ENCODE measurements at places on chromosomes 1 and 21.

GRCh38 chr1:37274486-37274885 lies 199.9 kb upstream of the ZC3H12A start:
- no peak for DNase-seq

GRCh38 chr1:181488866-181489265 lies 5.5 kb downstream of the CACNA1E start:
- DNase-seq: no peak

DNA sequence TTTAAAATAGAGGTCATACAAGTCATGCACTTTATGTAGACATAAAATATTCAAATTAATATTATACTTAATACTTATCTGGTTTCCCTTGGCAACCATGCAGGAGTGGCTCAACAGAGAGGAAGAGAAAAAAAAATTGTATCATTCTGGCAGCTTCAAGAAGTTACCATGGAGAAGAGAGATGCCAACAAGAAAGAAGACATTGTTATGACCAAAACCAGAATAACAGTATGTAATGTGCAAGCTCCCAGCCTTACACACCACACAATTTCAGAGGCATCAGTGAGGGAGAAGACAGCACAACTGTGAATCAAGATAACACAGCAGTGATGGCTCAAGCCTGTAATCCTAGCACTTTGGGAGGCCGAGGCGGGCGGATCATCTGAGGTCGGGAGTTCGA lies 49.1 kb upstream of the RCOR3 start:
- DNase-seq: no peak

DNA sequence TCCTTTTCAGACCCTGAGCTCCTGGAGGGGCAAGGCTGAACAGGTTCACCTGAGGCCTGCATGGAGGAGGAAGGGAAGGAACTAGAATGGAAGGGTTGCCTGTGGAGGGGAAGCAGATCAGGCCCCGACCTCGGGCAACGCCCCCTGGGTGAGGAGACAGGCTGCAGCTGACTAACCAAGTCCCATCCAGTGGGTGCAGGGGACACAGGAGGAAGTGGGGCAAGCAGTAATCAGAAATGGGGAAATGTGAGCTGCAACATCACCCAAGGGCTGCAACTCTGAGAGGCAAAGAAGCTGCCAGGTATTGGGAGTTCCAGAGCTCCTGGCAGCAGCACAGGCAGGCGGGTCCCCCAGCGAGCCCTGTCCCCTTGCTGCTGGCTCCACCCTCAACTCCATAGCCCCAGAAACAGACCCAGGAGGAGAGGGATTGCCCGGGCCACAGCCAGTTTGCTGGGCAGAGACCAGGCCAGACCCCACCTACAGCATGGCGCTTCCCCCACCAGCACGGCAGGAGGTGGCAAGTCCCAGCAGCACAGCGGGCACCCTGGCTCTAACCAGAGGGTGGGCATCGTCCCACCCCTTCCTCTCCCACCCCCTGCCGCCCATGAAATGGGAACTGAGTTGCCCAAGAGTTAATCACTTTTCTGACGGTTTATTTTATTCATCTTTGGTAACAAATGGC lies 38.5 kb downstream of the MRPL37 start:
- DNase-seq: no peak

DNA sequence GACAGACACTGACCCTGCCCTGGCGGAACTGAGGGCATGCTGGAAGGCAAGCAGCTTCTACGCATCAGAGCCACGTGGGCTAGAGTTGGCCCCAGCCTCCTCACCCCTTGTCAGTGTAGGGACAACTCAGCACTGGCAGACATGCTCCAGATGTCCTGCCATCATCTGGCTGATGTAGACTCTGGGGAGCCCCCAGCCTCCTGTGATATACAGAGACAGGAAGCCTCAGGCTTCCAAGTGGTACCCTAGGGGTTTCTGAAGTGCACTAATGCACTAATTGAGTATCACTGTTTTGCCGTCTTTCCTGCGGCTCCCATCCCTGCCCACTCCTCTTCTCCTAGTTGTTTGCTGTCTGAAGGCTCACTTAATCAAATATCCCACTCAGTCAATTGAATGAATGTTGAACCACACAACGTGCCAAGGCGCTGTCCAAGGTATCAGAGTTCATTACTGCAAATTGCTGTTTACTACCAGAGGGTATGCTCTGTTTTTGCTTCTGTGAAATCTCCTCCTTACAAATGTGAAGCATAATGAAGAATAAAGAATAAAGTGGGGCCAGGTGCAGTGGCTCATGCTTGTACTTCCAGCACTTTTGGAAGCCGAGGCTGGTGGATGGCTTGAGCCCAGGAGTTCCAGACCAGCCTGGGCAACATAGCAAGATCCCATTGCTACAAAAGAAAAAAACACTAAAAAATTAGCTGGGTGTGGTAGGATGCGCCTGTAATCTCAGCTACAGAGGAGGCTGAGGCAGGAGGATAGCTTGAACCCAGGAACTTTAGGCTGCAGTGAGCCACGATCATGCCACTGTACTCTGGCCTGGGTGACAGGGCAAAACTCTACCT lies 76.4 kb upstream of the ZBTB18 start:
- no peak for DNase-seq

DNA sequence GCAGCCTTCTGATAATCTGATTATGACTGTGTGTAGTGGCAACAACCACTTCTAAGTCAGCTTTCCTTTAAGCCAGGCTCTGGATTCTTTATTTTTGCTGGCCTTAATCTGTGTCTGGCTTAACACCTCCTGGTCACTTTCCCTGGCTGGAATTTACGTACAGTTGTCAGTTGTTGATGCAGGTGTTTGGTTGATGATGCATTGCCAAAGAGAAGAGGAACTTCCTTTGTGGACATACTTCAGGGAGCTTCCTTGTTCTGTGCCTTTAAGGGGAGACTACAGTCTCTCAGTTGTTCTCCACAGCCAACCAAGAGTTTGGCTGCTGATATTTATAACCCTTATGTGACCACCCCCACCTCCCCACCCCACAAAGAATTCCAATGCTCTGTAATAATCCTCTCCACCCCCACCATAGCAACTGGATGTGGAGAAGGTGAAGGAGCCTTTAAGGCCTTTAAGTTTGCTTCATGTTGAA lies 96.0 kb upstream of the BMP8A start:
- no peak for DNase-seq

GRCh38 chr1:161902182-161902581 lies 121.5 kb downstream of the OLFML2B start:
- DNase-seq: no peak

DNA sequence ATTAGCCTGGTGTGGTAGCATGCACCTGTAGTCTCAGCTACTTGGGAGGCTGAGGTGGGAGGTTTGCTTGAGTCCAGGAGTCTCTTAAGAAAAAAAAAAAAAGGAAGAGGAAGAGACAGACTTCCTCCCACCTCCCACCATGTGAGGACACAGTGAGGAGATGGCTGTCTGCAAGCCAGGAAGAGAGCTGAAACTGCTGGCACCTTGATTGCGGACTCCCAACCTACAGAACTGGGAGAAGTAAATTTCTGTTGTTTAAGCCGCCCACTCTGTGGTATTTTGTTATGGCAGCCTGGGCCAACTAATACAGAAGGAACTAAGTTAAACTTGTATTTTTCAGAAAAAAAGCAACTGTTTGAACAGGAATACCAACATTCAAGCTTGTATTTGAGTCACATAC lies 21.7 kb downstream of the DOP1B start:
- DNase-seq: no peak

DNA sequence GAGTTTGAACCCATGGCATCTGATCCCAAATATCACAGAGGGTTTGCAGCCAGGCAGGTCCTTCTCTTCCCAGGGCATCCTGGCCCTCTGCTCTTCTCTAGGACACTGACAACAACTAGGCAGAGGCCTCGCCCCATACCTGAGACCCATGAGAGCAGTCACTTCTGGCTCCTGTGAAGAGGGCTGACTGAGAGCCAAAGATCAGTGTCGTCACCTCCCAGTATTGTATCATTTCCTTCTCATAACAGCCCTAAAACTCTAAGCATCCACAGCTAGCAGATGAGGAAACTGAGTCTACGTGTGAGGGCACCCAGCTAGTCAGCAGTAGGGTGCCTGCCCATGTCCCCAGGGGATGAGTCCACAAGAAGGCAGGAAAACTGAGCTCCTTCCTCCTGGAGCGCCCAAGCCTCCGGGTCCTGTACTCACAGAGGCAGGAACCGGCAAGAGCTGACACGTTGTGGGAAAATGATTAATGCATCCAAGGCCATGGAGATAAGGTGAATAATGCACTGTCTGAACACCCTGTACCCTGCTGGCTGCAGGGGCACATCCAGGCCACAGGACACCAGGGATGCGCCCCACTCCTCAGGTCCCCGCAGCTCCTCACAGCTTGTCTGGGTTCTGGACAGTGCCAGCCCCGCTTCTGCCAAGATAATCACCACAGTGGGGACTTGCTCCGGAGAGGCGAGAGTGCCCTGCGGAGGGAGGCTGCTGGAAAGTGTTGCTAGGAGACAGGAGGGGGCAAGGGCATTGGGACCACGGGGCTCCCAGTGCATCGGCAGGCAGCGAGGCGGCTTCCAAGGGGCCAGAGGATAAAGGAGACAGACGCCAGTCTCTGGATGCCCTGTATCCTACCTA lies 340.0 kb downstream of the NPHP4 start:
- DNase-seq: no peak

GRCh38 chr1:205285381-205286101 lies 36.0 kb downstream of the NUAK2 start:
- DNase-seq: no peak

DNA sequence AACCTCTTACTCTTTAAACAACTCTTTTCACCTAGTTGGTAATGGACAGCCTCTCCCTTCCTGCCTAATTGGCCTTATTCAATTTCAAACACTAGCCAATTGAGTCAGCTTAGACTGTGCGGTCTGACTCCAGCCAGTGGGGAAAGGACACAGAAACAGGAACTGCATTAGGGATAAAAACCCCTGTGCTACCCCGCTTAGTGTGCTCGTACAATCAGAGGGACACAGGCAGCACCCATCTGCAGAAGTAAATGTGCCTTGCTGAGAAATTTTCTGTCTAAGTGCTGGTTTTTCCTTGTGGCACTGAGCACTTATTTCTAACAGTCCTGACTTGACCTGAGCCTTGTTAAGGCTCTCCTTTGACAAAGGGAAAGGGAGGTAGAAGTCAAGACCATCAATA lies 6.0 kb upstream of the CD2 start:
- no peak for DNase-seq

- no peak for DNase-seq
Observed at GRCh38 chr21:17472592-17473271, 40.1 kb upstream of the CXADR start.

GRCh38 chr1:157363660-157364140 lies 188.6 kb downstream of the FCRL5 start:
- DNase-seq: no peak

DNA sequence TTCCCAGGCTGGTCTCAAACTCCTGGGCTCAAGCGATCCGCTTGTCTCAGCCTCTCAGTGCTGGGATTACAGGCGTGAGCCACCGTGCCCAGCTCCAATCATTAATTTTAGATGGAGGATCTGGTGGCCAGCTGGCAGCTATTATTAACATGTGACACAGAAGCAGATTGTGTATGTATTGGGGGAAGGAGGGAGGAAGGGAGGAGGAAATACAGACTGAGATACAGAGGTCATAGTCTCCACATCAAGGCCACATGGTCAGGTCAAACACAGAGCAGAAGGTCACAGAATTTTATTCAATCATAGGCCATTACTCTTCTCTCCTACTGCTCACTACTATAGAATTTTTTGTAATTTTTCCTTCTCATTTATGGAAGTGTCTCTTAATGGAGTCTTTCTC lies 57.9 kb upstream of the ADORA3 start:
- DNase-seq: no peak

DNA sequence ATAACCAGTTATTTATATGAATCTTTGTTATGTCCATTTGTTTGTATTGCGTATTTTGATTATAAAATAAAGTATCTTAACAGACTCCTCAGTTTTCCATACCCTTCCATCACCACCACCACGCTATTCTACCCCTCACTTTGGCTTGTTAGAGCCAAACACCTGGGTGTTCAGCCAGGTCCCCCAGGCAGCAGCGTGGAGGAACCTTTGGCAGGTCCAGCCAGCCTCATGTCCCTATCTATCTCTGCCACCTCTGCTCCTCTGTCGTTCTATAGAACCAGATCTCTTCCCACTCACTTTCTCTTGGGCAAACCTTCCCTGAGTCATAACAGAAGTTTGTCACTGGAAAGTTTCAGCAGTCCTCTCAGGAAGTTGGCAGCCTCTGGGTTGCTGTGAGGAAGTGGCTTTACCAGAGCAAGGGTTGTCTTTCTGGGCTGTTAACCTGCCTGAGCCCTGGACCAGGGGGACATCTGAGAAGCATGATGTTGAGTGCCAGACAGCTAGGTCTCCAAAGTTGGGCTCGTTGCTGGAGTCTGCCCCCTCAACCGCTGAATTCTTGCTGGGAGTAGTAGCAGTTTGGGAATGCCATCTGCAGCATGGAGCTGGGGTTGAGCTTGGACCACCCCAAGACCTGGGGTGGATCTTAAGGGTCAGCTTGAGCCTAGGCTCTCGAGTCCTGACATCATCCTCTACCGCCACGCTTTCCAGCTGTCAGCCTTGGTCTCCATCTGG lies 996 bp upstream of the SH3BGRL3 start:
- no peak for DNase-seq

GRCh38 chr1:8408151-8408839 lies 90.4 kb downstream of the SLC45A1 start:
- DNase-seq: no peak

DNA sequence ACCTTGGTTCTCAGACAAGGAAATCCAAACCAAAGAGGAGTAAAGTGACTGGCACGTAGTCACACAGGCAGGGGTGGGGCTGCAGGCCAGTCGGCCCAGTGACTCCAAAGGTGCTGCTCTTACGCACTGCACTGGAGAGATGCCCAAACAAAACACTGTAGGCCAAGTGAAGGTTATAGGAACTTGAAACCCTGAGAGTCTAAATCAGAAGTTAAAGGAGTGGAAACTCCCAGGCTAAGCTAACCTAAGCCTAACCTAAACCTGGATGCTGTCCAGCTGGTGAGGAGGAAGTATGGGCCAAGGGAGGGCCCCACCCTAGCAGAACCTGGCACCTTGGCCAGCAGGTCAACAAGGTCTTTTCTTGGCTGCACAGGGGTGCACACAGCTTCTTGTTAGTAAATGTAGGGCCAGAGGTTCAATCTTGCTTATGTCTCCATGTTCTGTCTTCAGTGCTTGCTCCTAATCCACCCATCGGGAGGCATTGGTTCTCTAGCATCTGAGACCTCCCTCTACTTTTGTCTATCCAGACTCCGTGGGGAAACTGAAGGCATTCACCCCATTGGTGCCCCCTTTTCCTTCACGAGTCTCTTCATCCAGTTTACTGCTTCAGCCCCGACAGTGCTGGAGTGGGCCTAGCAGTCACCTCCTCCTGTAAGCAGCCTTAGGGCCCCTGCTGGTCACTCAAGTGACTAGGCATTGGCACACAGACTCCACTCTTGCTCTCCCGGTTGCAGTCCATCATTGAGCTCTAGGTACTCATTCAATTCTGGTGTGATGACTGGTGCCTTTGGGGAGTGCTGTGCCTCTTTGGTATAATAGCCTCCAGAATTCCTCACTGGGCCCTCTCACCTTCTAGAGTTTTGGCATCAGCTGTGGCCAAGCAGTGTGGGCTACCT lies 12.9 kb upstream of the TMEM125 start:
- no peak for DNase-seq

- no peak for DNase-seq
Observed at GRCh38 chr1:79150576-79150975, 144.0 kb upstream of the ADGRL4 start.

All from esophagus squamous epithelium (tissue), 5 donors.